Immature natural killer cell (primary cell): ENCODE measurements at places on chromosomes 4 and X. TPM values are rescaled to one million over a fixed set of nuclear protein-coding genes. Genes with fewer than 3 reads are reported as not detected.

Gene EVC2
- not detected for polyA plus RNA-seq

Gene KCNE5
- not detected for polyA plus RNA-seq

Gene CTAG1A
- not detected for polyA plus RNA-seq

Gene PNPLA4
- polyA plus RNA-seq: 2.9 TPM

Gene AR
- not detected for polyA plus RNA-seq

Gene MAGEA2B
- polyA plus RNA-seq: not detected

Gene BGN
- polyA plus RNA-seq: not detected

Gene C4orf54
- polyA plus RNA-seq: not detected

Gene HMGB3
- polyA plus RNA-seq: 1.3 TPM

Gene RPS6KA6
- polyA plus RNA-seq: not detected

Gene RBM46
- not detected for polyA plus RNA-seq

Gene FAM149A
- not detected for polyA plus RNA-seq

Gene CTSO
- 58.1 TPM for polyA plus RNA-seq

Gene ENPEP
- not detected for polyA plus RNA-seq

Gene VEGFD
- polyA plus RNA-seq: not detected

Gene ADGRG4
- polyA plus RNA-seq: not detected

Gene HSPA4L
- not detected for polyA plus RNA-seq

Gene MGARP
- not detected for polyA plus RNA-seq

Gene MAP7D2
- not detected for polyA plus RNA-seq

Gene REELD1
- not detected for polyA plus RNA-seq

Gene MAB21L2
- polyA plus RNA-seq: not detected

Gene SMIM14
- 111 TPM for polyA plus RNA-seq

Gene ZMAT1
- 0.49 TPM for polyA plus RNA-seq

Gene LRIT3
- not detected for polyA plus RNA-seq

Gene FAT4
- polyA plus RNA-seq: 1.4 TPM

Gene APLN
- not detected for polyA plus RNA-seq

Gene RGN
- polyA plus RNA-seq: not detected

Gene PDGFRA
- polyA plus RNA-seq: not detected

Gene USP17L28
- polyA plus RNA-seq: not detected

Gene BEND4
- not detected for polyA plus RNA-seq

Gene IL21
- polyA plus RNA-seq: not detected

Gene TEC
- 2.2 TPM for polyA plus RNA-seq

Gene DCAF16
- polyA plus RNA-seq: 18.5 TPM

Gene ENAM
- not detected for polyA plus RNA-seq

Gene SPANXB1
- polyA plus RNA-seq: not detected

Gene PWWP3B
- not detected for polyA plus RNA-seq

Gene CAMK2D
- polyA plus RNA-seq: 22.8 TPM

Gene HMX1
- not detected for polyA plus RNA-seq

Gene MAGEA1
- polyA plus RNA-seq: not detected

Gene IL15
- 4.0 TPM for polyA plus RNA-seq

Gene TBX22
- not detected for polyA plus RNA-seq

Gene MAGEE2
- not detected for polyA plus RNA-seq

Gene BEX5
- polyA plus RNA-seq: 4.2 TPM

Gene CCKAR
- not detected for polyA plus RNA-seq

Gene SHROOM3
- not detected for polyA plus RNA-seq

Gene LAMP2
- 113 TPM for polyA plus RNA-seq

Gene RAB39B
- 8.0 TPM for polyA plus RNA-seq

Gene SCRG1
- polyA plus RNA-seq: not detected

Gene NAA11
- not detected for polyA plus RNA-seq

Gene HPSE
- 1.3 TPM for polyA plus RNA-seq

Gene VCX
- not detected for polyA plus RNA-seq

Gene EGFL6
- polyA plus RNA-seq: not detected

Gene RUFY3
- polyA plus RNA-seq: 8.6 TPM

Gene RIPPLY1
- not detected for polyA plus RNA-seq

Gene MAGEA11
- not detected for polyA plus RNA-seq

Gene TMEM154
- polyA plus RNA-seq: 5.0 TPM

Gene NPY2R
- not detected for polyA plus RNA-seq

Gene NUDT10
- 1.2 TPM for polyA plus RNA-seq

Gene MAGEB1
- not detected for polyA plus RNA-seq
